Cardiac fibroblast (primary cell): ENCODE measurements at places on chromosomes 16 and 17.

GRCh38 chr17:3935140-3935542 is 18.9 kb upstream of the P2RX1 start:
- DNase-seq, result peak; percentile 85

DNA sequence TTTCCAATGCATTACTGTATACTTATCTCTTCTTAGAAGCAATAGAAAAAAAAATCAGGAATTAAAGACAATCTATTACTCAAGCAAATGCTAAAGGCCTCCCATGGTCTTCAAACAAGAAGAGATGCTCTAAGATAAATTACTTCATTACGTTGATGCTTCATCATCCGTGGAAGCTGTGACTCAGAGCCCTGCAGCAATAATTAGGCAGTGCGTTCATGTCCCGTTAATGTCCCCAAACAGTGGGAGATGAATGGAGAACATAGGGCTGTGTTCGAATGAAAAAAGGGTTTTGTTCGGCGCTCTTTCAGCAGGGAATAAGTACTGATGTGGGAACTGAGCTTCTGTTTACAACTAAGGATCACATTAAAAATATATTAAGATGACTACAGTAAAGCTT is 15.9 kb upstream of the PDXDC1 start:
- no peak for DNase-seq

DNA sequence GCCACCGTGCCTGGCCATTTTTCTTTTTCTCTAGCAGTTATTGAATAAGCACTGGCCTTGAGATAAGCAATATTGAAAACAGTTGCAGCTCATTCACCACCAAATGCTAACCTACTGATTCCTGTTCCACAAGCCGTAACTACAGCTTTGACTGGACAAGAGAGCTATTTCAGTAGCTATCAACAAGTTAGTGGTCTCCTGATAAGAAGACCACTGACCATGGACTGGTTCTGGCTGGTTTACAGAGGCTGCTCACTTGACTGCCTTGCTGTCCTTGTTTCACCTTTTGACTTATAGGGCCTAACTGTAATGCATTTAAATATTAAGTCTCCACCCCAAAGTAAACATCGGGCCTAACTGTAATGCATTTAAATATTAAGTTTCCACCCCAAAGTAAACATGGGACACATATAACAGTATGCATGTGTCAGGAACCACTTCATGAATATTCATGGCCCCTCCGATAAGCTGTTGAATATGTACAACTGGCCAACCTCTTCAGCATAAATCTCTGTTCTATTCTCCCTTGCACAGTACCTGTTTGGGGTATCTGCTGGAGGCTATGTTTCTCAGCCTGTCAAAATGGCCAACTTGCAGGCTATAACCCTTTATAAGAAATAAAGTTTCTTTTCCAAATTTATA is 94.1 kb downstream of the USP32 start:
- DNase-seq, result no peak

- DNase-seq, result no peak
These were observed 1.7 kb downstream of the CYTH1 start for GRCh38 chr17:78780335-78780734.

- DNase-seq, result peak; percentile 64
These were observed 90.1 kb upstream of the CDC42EP4 start for GRCh38 chr17:73401911-73402310.

GRCh38 chr16:72481419-72481818 is 309.5 kb upstream of the PMFBP1 start:
- peak; percentile 60 for DNase-seq

GRCh38 chr16:82373976-82374375 is 204.0 kb upstream of the MPHOSPH6 start:
- no peak for DNase-seq

DNA sequence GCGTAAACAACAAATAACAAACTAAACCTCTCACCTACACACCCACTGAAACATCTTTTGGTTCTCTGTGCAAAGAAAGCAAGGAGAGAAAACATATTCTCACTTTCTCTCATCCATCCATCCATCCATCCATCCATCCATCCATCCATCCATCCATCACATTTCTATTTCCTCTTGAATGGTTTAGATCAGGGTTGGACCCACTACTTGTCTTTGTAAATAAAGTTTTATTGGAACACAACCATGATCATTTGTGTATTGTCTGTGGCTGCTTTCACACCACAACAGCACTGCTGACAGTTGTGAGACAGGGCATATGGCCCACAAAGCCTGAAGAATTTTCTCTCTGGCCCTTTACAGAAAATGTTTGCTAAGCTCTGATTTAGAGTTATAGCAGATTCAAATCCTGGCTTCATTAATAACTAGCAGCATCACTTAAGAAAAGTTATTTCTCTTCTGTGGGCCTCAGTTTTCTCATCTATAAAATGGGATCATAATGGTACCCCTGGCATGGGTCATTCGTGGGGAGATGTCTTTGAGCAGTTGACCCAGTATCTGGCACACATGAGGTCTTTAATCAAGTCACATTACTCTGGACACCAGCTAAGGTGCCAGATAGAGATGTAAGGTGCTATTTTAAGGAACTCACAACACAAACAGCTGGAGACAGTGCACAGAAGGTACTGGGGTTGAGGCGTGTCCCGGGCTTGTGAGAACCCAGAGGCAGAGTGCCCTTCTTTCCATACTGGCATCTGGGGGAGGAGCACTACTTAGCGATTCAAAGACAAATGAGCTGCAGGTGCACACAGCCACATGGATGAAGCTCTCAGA is 146.3 kb downstream of the CMIP start:
- DNase-seq, result no peak

- peak; percentile 22 for DNase-seq
These were observed 2.6 kb downstream of the CDH5 start for GRCh38 chr16:66369055-66369592.

DNA sequence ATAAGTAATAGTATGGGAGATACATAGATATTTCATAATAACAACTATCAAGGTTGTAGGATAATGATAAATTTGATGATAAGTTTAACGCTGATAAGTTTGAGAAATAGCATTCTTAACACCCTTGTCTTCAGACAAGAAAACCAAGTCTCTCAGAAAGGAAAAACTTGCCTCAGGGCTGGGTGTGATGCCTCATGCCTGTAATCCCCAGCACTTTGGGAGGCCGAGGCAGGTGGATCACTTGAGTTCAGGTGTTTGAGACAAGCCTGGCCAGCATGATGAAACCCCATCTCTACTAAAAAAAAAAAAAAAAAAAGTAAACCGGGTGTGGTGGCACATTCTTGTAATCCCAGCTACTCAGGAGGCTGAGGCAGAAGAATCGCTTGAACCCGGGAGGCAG is 90.7 kb downstream of the SHISA9 start:
- DNase-seq, result no peak

GRCh38 chr16:58506241-58507194 is 6.6 kb downstream of the NDRG4 start:
- DNase-seq, result no peak

- DNase-seq, result no peak
These were observed 23.3 kb downstream of the RGS9 start for GRCh38 chr17:65160516-65160915.

DNA sequence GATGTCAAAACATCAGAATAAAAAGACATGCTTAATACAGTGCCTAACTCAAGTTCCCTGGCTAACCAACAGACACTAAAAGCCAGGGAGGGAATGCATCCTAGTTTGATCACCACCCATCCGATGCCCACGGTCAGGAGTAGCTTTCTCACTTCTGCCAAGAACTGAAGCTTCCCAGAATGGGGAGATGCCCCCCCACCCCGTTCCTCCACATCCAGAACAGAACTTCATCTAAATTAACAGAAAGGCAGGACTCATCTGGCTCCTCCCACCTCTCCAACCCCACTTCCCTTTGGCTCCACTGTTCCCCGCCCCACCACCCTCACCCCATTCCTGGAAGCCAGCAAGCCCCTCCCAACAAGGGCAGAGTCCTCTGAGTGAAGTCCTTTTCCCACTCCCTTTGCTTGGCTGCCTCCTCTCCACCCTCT is 33.7 kb downstream of the GDE1 start:
- DNase-seq, result no peak

- DNase-seq, result no peak
These were observed 62.3 kb downstream of the TNFRSF13B start for GRCh38 chr17:16909472-16910246.

DNA sequence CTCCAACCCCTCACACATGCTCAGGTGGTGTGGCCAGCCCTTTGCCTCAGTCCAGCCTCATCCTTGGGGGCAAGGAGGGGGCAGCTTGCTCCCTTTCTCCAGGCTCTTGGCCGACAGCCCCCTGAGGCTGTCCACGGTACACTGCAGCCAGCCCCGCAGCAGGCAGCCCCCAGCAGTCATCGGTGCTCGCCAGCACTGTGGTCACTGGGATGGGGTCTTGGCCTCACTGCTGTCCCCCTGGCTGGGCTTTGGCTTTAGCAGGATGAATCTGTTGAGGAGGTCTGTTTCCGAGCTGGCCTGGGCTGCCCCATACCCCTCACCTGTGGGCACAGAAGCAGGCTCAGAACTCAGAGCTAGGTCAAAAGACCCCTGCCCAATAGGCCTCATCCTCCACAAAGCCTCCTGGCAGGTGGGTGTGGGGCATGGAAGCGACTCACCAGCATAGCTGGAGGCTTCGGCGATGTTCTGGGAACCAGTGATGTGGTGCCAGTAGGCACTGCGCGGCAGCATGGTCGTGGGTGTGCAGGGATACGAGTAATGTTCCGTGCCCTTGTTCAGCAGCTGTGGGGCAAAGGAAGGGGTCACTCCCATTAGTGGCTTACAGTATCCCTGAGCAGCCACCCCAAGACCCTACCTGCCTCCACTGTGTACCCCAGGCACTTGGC is 10.8 kb downstream of the POLR2C start:
- DNase-seq, result no peak

DNA sequence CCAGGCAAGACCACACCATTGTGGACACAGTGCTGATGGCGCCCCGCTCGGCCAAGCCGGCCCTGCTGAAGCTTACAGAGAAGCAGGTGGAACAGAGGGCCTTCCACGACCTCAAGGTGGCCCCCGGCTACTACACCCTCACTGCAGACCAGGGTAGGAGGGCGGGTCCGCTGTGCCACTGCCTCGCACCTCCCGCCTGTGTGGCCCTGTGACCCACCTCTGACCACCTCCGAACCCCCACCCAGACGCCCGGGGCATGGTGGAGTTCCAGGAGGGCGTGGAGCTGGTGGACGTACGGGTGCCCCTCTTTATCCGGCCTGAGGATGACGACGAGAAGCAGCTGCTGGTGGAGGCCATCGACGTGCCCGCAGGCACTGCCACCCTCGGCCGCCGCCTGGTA is 21.1 kb downstream of the ITGB4 start:
- DNase-seq, result no peak

DNA sequence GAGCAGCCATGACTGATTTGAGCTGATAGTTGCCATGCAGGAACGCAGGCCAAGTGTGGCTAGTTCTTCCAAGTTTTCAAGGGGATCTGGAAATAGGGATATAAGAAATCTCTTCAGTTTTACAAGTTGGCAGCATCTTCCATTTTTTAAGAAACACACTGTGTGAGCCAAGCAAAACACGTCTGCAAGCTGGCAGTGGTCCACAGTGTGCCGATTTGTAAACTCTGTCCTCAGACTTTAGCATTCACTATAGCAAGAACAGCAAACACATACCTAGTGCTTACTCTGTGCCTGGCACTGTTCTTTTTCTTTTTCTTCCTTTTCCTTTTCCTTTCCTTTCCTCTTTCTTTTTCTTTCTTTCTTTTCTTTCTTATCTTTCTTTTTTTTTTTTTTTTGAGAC is 2.9 kb downstream of the ORAI3 start:
- peak; percentile 77 for DNase-seq

- DNase-seq, result no peak
These were observed 19.8 kb downstream of the ZNF385C start for GRCh38 chr17:42078396-42079043.

DNA sequence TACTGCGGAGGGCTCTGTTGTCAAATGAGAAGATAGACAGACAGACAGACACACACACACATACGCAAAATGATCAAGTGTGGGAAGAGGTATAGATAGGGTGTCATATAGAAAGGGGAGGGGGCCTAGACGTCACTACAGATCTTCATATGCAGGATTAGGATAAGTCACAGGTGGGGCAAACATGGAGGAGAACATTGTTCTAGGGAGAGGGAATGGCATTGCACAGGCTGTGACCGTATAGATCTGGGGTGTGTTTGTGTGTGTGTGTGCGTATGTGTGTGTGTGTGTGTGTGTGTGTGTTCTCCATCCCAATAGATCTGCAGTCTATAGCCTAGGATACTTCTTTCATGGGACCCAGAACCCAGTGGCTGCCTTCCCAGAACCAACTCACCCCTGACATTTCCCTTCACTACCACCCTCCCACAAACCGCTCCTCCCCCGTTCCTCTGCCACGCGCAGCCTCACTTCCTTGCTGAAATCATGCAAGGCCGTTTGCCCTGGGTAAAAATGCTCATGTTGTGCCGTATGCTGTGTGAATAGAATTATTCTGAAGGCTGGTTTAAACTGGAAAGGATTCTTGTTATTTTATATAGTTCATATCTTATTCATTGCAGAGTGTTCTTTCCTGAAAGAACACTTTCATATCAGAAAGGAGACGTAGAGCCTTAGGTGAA is 50.5 kb upstream of the CCL1 start:
- DNase-seq, result peak; percentile 10

GRCh38 chr17:78585006-78585630 is 7.9 kb upstream of the DNAH17 start:
- no peak for DNase-seq

- no peak for DNase-seq
These were observed 135.1 kb upstream of the ANKFN1 start for GRCh38 chr17:56018211-56018610.

GRCh38 chr16:88437367-88437964 is 15.6 kb upstream of the ZFPM1 start:
- peak; percentile 32 for DNase-seq

DNA sequence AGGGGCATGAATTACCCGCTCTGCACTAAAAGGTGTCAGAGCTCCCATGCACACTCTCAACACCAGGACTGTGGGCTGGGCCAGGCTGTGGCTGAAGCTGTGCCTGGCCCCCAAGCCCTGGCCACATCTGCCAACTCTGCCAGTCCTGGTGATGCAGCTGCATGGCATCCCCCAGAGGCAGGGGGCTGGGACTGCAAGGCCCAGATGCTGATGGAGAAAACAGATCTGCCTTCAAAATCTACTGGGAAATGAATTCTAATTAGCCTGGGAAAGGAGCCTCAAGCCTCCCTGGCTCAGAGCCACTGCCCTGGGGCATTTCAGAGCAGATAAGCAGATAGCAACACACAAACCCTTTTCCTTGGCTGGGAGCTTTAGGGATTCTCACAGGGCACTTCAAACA is 3.4 kb downstream of the CHST6 start:
- DNase-seq, result no peak

- no peak for DNase-seq
These were observed 15.2 kb downstream of the ALOX12B start for GRCh38 chr17:8072341-8072728.

GRCh38 chr17:69434164-69434579 is 19.7 kb downstream of the MAP2K6 start:
- peak; percentile 18 for DNase-seq

- no peak for DNase-seq
These were observed 17.3 kb downstream of the COTL1 start for GRCh38 chr16:84600343-84601229.

DNA sequence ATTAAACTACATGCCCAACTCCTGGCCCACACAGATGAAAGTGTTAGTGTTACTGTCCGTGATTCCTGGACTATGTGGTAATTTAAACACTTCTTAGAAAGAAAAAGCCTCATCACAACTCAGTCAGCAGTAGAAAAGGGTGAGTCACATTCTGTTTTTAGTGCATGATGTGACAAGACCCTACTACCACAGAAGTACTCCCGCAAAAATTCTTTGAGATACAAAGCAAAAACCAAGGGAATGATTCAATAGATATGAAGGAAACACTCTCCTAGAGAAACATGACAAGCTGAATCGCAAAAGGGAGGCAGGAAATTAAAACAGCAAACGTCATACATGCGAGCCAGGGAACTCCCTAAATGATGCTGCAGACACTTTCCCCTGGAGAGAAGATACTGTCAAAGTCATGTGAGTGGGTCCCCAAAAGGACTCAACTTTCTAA is 14.4 kb downstream of the SNN start:
- DNase-seq, result peak; percentile 93
